ENCODE measurements at places on chromosomes 7 and 10.

- DNase-seq: no peak
Measured at GRCh38 chr7:78226059-78226719, 427.6 kb downstream of the PHTF2 start.

GRCh38 chr7:158235862-158236261, 351.8 kb downstream of the PTPRN2 start:
- no peak for DNase-seq

DNA sequence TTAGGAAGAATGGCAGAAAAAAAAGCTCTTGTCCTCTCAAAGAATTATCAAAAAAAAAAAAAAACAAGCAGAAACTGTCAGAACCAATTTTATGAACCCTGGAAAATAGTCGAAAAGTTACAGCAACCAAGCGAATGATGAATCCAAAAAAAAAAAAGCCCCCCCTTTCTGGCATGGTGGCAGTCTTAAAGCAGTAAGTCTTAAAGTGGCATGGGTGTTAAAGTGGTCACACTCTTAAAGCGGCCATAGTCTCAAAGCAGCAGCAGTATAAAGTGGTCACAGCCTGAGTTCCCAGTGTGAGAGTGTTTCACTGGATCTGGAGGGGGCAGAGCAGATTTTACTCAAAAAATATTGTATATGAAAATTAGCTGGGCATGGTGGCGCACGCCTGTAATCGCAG, 96.8 kb upstream of the RAB18 start:
- no peak for DNase-seq

DNA sequence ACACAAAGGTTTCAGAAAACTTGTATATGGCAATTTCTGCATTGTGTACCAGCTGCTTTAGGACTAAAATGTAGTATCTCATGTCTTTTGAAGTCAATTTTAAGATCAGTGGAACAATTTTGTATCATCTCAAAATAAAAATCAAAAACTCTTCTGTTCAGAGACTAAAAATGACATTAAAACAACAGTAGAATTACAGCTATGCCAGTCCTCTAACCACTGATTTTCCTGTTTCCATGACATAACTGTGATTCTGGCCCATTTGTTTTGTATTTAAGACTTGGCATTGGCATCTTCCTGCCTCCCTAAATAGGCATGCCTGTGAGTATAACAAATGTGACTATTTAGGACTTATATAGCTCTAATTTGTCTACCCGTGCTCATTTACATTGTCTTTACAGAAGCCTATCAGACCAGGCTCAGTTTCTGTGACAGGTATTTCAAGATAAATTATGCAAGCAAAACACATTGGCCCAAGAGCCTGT, 29.1 kb upstream of the VPS41 start:
- DNase-seq: no peak

DNA sequence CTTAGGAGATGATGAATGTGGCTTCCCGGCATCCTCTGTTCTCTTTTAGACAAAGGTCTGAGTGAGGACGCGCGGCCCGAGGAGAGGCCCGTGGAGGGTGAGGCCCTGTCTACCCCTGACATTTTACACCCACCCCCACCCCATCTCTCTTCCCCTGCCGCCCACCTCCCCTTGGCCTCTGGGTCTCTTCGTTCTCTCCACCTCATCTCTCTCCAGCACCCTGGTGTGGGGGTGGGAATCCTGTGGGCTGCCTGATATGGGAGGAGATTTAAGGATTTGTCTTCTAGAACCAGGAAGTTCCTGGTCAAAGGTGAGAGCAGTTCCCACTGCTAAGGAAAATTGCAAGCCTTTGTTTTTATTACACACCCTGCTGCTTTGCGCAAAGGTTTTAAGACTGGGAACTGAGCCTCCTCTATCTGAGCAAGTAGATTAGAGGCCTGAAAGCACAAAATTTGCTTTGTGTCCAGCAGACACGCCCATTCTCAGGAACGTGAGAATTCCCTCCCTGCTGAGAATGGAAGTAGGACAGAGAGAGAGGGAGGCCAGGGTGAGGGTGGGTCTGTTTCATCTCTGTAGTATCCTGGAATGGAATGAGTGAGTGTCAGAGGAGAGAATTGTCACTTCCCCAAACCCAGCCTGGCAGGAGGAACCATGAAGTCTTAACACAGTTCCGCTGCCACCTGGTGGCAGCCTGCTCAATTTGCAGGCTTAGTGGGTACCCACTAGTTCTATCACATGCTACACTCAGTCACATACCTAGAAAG, 91.2 kb downstream of the GTF2IRD1 start:
- DNase-seq: no peak

GRCh38 chr10:73889014-73889413, 14.7 kb upstream of the CAMK2G start:
- DNase-seq: no peak

- DNase-seq: no peak
Measured at GRCh38 chr10:75432176-75432575, 752 bp downstream of the LRMDA start.

GRCh38 chr7:156667110-156667426, 26.5 kb downstream of the RNF32 start:
- DNase-seq: no peak

- no peak for DNase-seq
Measured at GRCh38 chr10:118961436-118961835, 68.1 kb upstream of the NANOS1 start.

DNA sequence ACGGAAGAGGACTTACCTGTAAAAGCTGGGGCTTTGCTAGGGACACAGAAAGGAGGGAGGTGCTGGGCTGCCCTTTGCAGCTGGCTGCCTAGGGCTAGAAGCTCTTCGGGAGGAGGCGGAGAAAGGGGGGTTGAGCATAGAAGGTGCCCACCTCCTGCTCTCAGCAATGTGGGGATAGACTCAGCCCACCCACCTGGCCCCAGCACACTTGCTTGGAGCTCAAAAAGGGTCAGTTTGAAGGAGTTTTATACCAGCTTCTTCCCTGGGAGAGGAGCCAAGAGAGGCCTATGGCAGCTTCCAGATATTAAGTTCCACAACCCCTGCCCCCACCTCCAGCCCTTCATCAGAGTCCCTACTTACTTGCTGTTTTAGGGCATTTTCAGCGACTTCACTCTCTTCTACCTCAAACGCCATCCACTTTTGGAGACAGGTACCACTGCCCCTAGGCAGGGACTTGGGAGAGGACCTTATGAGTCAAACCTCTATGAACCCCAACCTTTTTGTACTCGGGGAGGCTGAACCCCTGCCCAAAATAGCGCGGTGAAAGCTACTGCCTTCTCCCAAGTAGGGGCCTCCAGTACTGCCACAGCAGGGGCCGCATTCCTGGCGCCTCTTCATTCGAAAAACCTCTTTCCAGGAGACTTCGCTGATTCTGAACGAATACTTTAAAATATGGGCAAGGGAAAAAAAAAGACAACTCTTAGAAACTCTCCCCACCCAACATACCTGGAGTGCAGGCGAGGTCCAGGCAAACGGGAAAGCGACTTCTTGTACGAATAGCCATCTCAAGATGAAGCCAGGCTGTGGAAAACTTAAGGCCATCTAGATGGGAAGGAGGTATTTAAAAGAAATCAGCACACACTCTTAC, 1.2 kb upstream of the EVX1 start:
- DNase-seq: no peak

DNA sequence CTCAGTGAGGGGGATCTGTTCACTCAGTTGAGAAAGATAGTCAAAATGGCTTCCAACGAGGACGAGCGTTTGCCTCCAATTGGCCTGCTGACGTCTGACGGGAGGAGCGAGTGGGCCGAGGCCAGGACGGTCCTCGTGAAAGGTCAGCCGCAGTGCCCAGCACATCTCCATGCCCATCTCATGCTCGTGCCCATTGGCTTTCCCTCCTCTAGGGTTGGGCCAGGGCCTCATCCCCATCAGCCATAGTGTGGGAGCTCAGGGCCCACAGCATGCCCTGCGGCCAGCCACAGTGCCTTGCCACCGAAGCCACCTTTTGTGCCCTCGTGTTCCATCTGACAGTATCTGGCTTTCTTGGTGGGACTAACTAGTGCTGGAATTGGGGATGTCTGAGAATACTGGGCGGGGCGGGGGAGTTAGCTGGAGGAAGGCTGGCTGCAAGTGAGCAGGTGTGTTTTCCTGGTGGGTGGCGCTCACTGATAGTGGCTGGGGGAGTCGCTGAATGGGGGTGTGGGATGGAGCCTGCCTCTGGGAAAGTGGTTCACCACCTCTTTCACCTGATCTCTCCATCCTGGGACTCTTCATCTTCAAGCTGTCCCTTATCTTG, 13.9 kb downstream of the CHAT start:
- no peak for DNase-seq

- DNase-seq: no peak
Measured at GRCh38 chr10:5014936-5015335, 11.3 kb upstream of the AKR1C2 start.

DNA sequence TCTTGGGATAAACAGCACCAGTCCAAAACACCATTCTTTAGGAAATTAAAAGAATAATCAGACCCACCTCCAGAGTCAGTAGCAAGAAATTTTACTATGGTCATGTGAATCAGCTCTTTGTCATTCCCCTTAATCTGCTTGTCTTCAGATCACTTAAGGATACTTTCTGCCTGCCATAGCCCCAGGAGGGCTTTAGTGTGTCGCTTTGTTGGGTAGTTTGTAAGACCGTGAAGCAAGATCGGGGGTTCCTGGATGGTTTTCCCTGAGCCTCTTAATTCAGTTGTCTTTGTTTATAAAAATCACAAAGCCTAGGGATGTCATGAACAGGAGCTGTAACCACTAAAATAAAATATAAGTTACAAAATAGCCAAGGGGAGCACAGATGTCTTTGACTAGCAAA, 223.6 kb downstream of the RELN start:
- DNase-seq: no peak

DNA sequence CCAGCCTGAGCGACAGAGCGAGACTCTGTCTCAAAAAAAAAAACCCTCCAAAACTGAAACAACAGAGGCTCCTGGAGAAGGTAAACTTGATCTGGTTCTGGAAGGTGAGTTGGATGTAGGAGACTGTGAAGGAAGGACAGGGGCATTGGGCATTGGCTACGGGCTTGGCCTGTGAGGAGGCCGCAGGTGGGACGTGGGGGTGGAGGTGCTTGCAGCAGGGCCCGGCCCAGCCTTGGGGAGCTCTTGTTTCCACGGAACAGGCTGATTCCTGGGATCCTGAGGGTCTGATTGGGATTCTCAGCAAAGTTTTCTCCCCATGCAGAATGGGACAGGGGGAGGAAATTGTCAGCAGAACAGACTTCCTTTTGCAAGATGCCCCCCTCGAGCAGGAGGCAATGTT, 30.6 kb downstream of the IL15RA start:
- DNase-seq: no peak

- no peak for DNase-seq
Measured at GRCh38 chr10:133515471-133515870, 11.7 kb upstream of the CYP2E1 start.

DNA sequence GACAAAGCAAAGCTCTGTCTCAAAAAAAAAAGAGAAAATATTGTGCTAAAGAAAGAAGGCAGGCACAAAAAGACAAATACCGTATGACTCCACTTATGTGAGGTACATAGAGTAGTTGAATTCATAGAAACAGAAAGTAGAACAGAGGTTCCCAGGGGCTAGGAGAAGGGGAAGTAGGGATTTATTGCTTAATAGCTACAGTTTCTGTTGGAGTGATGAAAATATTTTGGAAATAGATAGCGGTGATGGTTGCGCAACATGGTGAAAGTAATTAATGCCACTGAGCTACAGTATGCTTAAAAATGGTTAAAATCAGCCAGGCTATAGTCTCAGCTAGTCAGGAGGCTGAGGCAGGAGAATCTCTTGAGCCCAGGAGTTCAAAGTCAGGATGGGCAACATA, 18.5 kb upstream of the NPFFR1 start:
- DNase-seq: no peak

GRCh38 chr10:73586583-73586984, 4.6 kb downstream of the USP54 start:
- DNase-seq: no peak

DNA sequence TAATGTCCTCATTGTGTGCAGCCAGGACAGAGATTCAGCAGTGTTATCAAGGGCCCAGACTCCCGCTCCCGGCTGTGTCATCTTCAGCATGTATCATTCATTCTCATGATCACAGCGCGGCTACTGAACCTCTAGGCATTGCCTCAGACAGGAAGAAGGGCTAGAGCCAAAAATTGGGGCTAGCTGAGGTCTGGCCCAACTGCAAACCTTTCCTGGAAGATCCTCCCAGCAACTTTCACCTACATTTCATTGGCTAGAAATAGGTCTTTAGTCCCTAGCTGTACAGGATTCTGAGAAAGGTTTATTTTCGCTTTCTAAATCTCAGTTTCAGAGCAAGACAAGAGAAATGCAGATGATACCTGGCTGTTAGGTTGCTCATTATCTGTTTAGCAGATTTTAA, 81.9 kb downstream of the CREM start:
- no peak for DNase-seq

DNA sequence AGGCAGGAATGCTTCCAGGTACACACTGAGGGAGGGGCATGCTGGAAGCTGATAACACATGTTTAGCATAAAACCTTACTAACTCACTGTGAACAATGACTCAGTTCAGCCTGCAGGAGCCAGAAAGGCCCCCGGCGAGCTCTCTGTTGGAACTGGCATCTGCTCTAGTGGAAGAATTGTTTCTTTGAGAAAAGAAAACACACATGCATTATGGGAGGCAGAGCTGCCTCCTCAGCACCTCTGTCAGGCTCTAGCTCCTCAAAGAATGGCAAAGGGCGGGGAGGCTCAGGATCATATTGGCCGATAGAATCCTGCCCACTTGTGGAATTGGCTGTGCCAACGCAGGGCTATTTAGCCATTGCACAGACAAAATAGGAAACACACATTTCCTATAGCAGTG, 338.3 kb downstream of the CXCL12 start:
- no peak for DNase-seq

DNA sequence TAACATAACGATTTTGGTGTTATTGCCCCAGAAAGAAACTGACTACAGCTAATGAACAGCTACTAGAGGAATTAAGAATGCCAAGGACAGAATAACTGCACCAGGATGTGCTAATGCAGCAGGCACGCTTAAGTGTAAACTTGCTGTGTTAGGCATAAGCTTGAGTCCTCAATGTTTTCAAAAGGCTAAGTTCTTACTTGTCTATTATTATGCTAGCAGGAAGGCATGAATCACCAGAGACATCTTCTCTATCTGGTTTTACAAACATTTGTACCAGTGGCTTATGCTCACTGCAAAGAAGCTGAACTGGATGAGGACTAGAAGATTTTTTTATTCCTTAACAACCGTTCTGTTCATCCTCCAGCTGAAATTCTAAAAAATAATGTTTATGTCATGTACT, 1035.3 kb downstream of the NRG3 start:
- DNase-seq: no peak

Data from stimulated activated CD4-positive, alpha-beta T cell treated with anti-CD3 and anti-CD28 coated beads, TNF-alpha, amount 100 ng/mL, for 4 hours (primary cell).